Osteoblast (primary cell): ENCODE measurements at places on chromosomes 1 and 21. TPM values are rescaled to one million over a fixed set of nuclear protein-coding genes. Genes with fewer than 3 reads are reported as not detected.

The POTED gene
- total RNA-seq: not detected in 2 replicates

- no peak overlapping the region for H3K4me3 ChIP-seq
- no peaks in the 10 kb centered on the region for H3K4me1 ChIP-seq
- DNase-seq: no peak
- no peaks in the 10 kb centered on the region for H3K27me3 ChIP-seq
Observed at GRCh38 chr1:109887271-109887670, 23.4 kb upstream of the CSF1 start.

DNA sequence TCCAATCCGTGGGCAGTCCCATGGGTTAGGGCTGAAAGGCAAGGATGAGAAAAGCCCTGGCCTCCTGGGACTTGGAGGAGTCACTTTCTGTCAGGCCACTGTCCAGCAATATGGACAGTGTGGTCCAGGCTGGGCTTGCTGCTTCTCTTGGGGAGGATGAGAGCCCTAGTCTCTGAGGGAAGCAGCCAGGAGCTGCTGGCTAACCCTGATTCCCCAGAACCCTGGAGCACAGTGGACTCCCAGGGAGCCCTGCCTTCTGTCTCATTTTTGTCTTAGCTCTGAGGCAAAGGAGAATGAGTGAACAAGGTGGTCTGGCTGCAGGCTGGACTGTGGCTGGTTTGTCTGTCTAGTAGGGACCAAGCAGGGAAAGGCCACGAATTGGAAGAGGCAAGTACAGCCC, 23.8 kb upstream of the EDN2 start:
- no peak for DNase-seq
- H3K4me3 ChIP-seq: no peak overlapping the region
- no peaks in the 10 kb centered on the region for H3K4me1 ChIP-seq
- no peak overlapping the region for H3K27ac ChIP-seq
- no peaks in the 10 kb centered on the region for H3K36me3 ChIP-seq

- H3K4me1 ChIP-seq: no peaks in the 10 kb centered on the region
- no peaks in the 10 kb centered on the region for H3K27me3 ChIP-seq
- no peak overlapping the region for H3K4me3 ChIP-seq
Observed at GRCh38 chr1:82919837-82920236, 1079.1 kb downstream of the TTLL7 start.

GRCh38 chr21:24289539-24289938, 1317.7 kb downstream of the MRPL39 start:
- DNase-seq: no peak
- H3K27me3 ChIP-seq: no peaks in the 10 kb centered on the region
- no peak overlapping the region for H3K27ac ChIP-seq
- H3K36me3 ChIP-seq: no peaks in the 10 kb centered on the region
- no peak overlapping the region for H3K4me3 ChIP-seq

DNA sequence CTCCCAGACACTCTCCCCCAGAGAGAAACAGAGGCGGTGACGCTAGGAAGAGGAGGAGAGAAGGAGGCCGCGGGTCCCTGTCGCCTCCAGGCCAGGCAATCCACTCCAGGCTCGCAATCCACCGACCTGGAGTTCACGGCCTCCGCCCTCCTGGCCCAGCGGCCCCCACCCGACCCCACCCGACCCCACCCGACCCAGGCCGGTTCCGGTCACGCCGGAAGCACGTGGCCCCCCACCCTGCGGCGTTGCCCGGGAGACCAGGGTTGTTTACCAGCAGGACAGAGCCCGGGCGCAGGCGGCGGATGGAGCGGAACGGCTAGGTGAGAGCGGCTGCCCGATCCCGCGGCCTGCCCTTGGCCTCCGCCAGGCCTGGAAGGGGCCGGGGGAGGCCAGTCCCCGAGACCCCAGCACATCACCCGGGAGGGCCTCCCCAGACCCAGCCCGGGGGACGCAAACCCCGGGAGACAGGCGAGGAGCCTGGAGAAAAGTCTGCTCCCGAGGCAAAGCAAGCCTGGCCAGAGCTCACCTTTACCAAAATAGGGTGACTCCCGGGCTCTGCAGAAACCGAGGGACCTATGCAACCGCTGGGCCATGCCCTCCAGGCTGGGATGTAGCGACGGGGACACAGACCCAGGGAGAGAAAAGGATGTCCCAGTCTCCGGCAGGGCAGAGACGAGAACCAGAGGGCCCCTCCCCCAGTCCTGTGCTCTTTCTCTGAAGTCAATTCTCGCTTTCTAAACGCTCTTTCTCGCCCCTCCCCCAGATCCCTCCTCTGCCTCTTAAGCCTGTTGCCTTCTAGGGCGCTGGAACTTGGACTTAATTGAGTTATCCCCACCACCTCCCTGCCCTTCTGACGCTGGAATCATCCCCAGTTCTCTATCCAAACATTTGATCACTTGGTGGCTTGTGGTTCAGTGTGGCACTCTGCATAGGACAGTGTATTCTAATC, at the start of the genes PLA2G2C and UBXN10:
Gene PLA2G2C (minus strand): TSS at position 685 of the 949 bp plus-strand sequence. CDS start 9,155 bp downstream, outside the sequence.
Gene UBXN10 (plus strand): TSS at position 263 of the 949 bp plus-strand sequence. CDS start 4,466 bp downstream, outside the sequence.
- no peak for DNase-seq
- H3K4me3 ChIP-seq: no peak within 1 kb of the TSS
- H3K27ac ChIP-seq: no peak within 1 kb of the TSS
- no peaks in the 10 kb centered on the region for H3K36me3 ChIP-seq
- peaks cover 78% of the 10 kb centered on the region for H3K27me3 ChIP-seq
- no peaks in the 10 kb centered on the region for H3K4me1 ChIP-seq

The FHAD1 gene
- 0.72 and 1.8 TPM in 2 replicates for total RNA-seq

The SYCP1 gene
- not detected in 2 replicates for total RNA-seq

DNA sequence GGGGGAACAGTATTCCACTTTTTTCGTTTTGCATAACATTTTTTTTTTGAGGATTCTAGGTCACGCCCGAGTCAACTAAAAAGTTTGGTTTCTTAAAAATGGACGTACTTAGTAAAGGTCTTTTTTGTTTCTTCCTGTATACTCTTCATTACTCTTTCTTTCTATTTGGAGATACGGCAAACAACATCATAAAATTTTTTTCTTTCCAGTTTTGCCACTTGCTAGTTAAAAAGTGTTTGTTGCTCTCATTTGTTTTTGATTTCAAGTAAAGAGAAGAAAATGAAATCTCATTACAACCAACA, 788 bp upstream of the MPC2 start:
- no peak for DNase-seq
- H3K4me1 ChIP-seq: peaks cover 23% of the 10 kb centered on the region
- peak overlapping the region; percentile 95 for H3K4me3 ChIP-seq
- peak overlapping the region; percentile 99 for H3K27ac ChIP-seq
- H3K36me3 ChIP-seq: no peaks in the 10 kb centered on the region
- no peaks in the 10 kb centered on the region for H3K27me3 ChIP-seq

GRCh38 chr1:113732802-113733201, 26.5 kb downstream of the PHTF1 start:
- H3K27ac ChIP-seq: no peak overlapping the region
- DNase-seq: no peak
- H3K36me3 ChIP-seq: peaks cover 23% of the 10 kb centered on the region
- H3K27me3 ChIP-seq: no peaks in the 10 kb centered on the region
- no peaks in the 10 kb centered on the region for H3K4me1 ChIP-seq

DNA sequence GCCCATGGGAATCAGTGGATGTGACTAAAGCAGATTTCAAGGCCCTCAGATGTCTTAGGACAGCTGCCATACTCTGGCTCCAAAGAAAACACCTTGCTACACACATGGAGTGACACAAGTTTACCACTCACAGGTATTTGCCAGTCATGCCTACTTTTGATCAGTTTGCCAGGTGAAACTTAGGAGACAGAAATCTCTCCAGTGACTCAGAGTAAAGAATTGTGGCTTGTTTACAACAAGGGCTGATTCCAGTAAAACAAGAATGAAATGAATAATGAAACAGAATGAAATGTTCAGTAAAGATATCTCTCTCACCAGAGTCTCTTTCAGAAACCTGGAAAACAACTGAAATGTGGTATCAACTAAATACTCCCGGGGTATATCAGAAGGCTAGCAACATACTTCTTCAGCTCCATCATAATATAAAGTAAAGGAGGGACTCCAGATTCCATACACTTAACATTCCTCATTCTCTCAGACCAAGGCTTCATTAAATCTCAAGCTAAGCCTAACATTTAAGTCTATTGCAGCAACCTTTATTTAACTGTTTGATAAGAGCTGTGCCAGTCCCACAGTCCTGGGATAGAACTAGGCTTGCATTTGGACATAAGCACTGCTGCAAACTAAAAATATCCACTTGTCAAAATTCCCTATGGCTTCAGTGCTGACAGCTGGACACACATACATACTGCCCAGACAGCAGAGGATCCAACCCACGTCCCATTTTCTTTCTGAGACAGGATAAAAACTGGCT, 143.3 kb downstream of the SIPA1L2 start:
- no peaks in the 10 kb centered on the region for H3K27me3 ChIP-seq
- no peak overlapping the region for H3K4me3 ChIP-seq
- DNase-seq: no peak
- H3K4me1 ChIP-seq: no peaks in the 10 kb centered on the region
- H3K36me3 ChIP-seq: no peaks in the 10 kb centered on the region
- no peak overlapping the region for H3K27ac ChIP-seq

DNA sequence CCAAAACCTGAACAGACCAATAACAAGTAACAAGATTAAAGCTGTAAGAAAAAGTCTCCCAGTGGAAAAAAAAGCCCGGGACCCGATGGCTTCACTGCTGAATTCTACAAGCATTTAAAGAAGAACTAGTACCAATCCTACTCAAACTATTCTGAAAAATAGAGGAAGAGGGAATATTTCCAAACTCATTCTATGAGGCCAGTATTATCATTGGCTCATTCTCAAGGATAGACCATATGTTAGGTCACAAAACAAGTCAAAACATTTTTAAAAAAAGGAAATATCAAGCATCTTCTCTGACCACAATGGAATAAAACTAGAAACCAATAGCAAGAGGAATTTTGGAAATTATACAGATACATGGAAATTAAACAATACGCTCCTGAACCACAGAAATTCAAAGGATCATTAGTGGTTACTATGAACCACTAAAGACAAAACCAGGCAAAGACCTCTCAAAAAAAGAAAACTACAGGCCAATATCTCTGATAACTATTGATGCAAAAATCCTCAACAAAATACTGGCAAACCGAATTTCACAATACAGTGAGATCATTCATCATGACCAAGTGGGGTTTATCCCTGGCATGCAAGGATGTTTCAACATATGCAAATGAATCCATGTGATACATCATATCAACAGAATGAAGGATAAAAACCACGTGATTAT, 13.9 kb upstream of the IL20 start:
- peaks cover 8% of the 10 kb centered on the region for H3K27me3 ChIP-seq
- peaks cover 3% of the 10 kb centered on the region for H3K4me1 ChIP-seq
- H3K36me3 ChIP-seq: no peaks in the 10 kb centered on the region
- no peak for DNase-seq
- H3K4me3 ChIP-seq: no peak overlapping the region

The VHLL gene
- not detected in 2 replicates for total RNA-seq

GRCh38 chr1:151416231-151416630, 16.9 kb downstream of the PSMB4 start:
- no peaks in the 10 kb centered on the region for H3K27me3 ChIP-seq
- peaks cover 5% of the 10 kb centered on the region for H3K4me1 ChIP-seq
- H3K36me3 ChIP-seq: peaks cover 60% of the 10 kb centered on the region
- H3K27ac ChIP-seq: peak overlapping the region; percentile 8
- no peak for DNase-seq

GRCh38 chr1:29953961-29954360, 717.6 kb downstream of the PTPRU start:
- no peak overlapping the region for H3K27ac ChIP-seq
- no peak overlapping the region for H3K4me3 ChIP-seq
- H3K36me3 ChIP-seq: no peaks in the 10 kb centered on the region
- DNase-seq: no peak

- no peak overlapping the region for H3K27ac ChIP-seq
- DNase-seq: peak; percentile 64
- H3K4me3 ChIP-seq: no peak overlapping the region
- no peaks in the 10 kb centered on the region for H3K27me3 ChIP-seq
- no peaks in the 10 kb centered on the region for H3K36me3 ChIP-seq
Observed at GRCh38 chr1:162882248-162882674, 21.3 kb upstream of the CCDC190 start.

- H3K27ac ChIP-seq: no peak overlapping the region
- no peaks in the 10 kb centered on the region for H3K27me3 ChIP-seq
- no peak overlapping the region for H3K4me3 ChIP-seq
- no peak for DNase-seq
- H3K36me3 ChIP-seq: no peaks in the 10 kb centered on the region
- H3K4me1 ChIP-seq: peaks cover 36% of the 10 kb centered on the region
Observed at GRCh38 chr1:221696027-221696426, 45.9 kb downstream of the DUSP10 start.

The FCRLA gene
- total RNA-seq: 0.88 and 1.4 TPM in 2 replicates

GRCh38 chr1:225998560-225999226, 450 bp downstream of the SDE2 start:
- H3K27ac ChIP-seq: peak overlapping the region; percentile 92
- peaks cover 23% of the 10 kb centered on the region for H3K36me3 ChIP-seq
- H3K27me3 ChIP-seq: no peaks in the 10 kb centered on the region
- H3K4me3 ChIP-seq: peak overlapping the region; percentile 84
- peak; percentile 77 for DNase-seq

The CD1E gene
- total RNA-seq: not detected in 2 replicates

The SLC19A1 gene
- 2.9 and 3.2 TPM in 2 replicates for total RNA-seq

The SLC5A9 gene
- not detected in 2 replicates for total RNA-seq

The NCAM2 gene
- total RNA-seq: 8.0 and 15.3 TPM in 2 replicates

The CRP gene
- total RNA-seq: not detected in 2 replicates

The WASF2 gene
- 24.5 and 24.6 TPM in 2 replicates for total RNA-seq

The OPRD1 gene
- not detected in 2 replicates for total RNA-seq

GRCh38 chr21:38984568-38984967, 178.8 kb downstream of the ETS2 start:
- peaks cover 26% of the 10 kb centered on the region for H3K27me3 ChIP-seq
- no peak for DNase-seq

GRCh38 chr1:1287288-1288110, 7.3 kb downstream of the SCNN1D start:
- no peak overlapping the region for H3K4me3 ChIP-seq
- H3K27me3 ChIP-seq: no peaks in the 10 kb centered on the region
- no peak overlapping the region for H3K27ac ChIP-seq
- H3K4me1 ChIP-seq: peaks cover 5% of the 10 kb centered on the region
- DNase-seq: no peak

DNA sequence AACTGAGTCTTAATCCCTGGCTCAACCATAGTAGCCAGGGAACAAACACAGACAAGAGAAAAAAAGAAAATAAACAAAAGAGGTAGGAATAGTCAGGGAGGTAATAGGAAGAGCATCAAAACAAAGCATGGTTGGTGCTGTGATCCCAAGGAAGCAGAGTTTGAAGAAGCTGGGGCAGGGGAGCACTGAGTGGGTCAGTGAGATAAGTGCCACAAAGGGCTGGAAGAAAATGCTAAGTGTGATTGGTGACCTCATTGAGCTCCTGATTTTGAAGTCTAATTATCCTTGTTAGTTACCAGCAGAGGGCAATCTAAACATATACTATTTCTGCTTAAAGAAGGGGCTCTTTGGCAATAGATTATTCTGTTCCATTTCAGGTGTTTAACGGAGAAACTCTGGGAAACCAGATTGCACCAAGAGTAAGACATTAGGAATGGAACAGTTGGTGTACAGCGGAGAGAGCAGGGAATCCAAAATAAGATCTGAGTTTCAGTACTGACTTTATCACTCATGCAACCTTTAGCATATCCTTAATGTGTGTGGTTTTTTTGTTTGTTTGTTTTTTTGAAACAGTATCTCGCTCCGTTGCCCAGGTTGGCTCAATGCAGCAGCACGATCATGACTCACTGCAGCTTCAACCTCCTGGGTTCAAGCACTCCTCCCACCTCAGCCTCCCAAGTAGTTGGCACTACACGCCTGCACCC, 30.7 kb upstream of the KIAA1614 start:
- no peaks in the 10 kb centered on the region for H3K36me3 ChIP-seq
- H3K4me3 ChIP-seq: no peak overlapping the region
- H3K4me1 ChIP-seq: peaks cover 3% of the 10 kb centered on the region

- peak overlapping the region; percentile 95 for H3K27ac ChIP-seq
- H3K36me3 ChIP-seq: no peaks in the 10 kb centered on the region
- peak; percentile 89 for DNase-seq
- H3K4me1 ChIP-seq: peaks cover 29% of the 10 kb centered on the region
Observed at GRCh38 chr1:184792450-184792969, 37.9 kb upstream of the EDEM3 start.

The GRIK3 gene
- not detected in 2 replicates for total RNA-seq
